Type B pancreatic cell (in vitro differentiated cells): ENCODE measurements at places on chromosomes 5 and 9. TPM values are rescaled to one million over a fixed set of nuclear protein-coding genes. Genes with fewer than 3 reads are reported as not detected.

GRCh38 chr5:125201446-125202052 lies 455.1 kb upstream of the ZNF608 start:
- H3K4me3 ChIP-seq: peak overlapping the region; percentile 51
- H3K27me3 ChIP-seq: peaks cover 3% of the 10 kb centered on the region
- H3K36me3 ChIP-seq: no peaks in the 10 kb centered on the region
- H3K4me1 ChIP-seq: peaks cover 65% of the 10 kb centered on the region

DNA sequence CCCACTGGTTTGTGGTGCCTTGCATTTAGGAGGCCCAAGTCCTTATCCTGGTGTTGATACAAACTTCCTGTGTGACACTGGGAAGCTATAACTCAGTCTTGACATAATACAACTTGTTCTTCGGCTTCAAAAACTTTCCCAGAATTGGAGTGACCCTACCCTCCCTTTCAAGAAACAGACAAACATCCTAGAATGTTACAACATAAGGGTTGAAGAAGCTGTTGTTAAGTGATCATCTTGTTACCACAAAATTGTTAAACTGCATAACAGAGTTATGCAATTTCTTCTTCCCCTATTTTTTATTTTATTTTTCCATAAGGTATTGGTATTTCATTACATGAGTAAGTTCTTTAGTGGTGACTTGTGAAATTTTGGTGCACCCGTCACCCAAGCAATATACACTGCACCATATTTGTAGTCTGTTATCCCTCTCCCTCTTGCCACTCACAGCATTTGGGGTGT lies 21.3 kb downstream of the TLR4 start:
- H3K27ac ChIP-seq: no peak overlapping the region
- H3K27me3 ChIP-seq: peaks cover 3% of the 10 kb centered on the region
- H3K4me1 ChIP-seq: no peaks in the 10 kb centered on the region
- no peak for DNase-seq
- no peaks in the 10 kb centered on the region for H3K36me3 ChIP-seq
- H3K4me3 ChIP-seq: no peak overlapping the region

DNA sequence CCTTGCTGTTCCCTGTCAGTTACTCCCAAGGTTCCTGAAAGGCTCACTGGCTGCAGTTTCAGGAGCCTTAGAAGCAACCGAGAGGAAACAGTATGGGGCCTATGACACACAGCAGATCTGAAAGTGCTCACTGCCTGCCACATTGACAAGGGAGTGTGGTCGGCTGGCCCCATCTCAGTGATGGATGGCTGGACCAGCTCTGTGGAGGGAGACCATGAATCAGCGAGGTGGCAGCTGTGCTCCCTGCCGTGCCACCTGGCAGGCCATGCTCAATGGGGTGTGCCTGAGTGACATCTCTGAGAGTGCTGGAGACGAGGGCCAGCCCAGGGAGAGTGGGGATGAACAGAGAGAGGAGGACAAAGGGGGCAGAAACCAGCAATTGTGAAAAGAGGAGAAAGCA lies 49.1 kb downstream of the DOCK2 start:
- H3K27me3 ChIP-seq: peaks cover 32% of the 10 kb centered on the region
- H3K36me3 ChIP-seq: no peaks in the 10 kb centered on the region
- no peak overlapping the region for H3K27ac ChIP-seq

DNA sequence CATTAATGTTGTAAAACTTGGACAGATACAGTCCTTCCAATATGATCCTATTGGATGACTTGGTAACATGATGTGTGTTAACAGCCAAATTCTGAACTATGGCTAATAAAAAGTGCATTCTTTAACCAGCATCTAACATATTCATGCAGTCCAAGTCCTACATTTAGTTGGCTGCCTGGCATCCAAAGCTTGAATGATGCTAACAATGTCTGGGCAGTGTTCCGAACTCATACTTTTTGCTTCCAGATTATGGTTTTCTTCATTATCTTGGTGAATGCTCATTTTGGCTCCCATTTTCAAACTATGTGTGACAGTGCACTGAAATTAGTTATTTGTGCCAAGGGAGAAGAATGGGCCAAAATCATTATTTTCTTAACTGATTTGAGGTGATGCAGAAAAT lies 2.8 kb downstream of the FAM174A start:
- no peaks in the 10 kb centered on the region for H3K27me3 ChIP-seq
- no peak overlapping the region for H3K27ac ChIP-seq
- peaks cover 10% of the 10 kb centered on the region for H3K36me3 ChIP-seq
- peaks cover 25% of the 10 kb centered on the region for H3K4me1 ChIP-seq
- H3K4me3 ChIP-seq: no peak overlapping the region

DNA sequence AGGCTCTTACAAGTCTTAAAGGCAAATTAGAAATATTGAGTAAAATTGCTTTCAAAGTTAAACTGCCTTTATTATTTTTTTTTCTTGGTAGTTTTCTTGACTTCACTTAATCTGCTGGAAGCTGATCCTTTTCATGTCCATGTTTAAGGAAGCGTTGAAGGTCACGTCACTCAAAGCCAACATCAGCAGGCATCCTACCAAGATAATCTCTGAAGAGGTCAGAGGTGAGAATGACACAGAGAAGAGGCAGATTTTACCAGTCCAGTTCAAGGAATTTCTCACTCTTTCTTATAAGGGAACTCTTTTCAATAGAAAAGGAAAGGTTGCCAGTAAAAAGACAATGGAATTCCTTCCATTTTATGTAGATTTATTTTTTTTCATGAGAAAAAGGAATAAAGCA lies 259.8 kb downstream of the ANXA1 start:
- H3K36me3 ChIP-seq: no peaks in the 10 kb centered on the region
- no peak for DNase-seq
- no peaks in the 10 kb centered on the region for H3K27me3 ChIP-seq
- no peak overlapping the region for H3K4me3 ChIP-seq
- no peak overlapping the region for H3K27ac ChIP-seq
- H3K4me1 ChIP-seq: no peaks in the 10 kb centered on the region

GRCh38 chr9:69180670-69181069 lies 6.6 kb downstream of the TJP2 start:
- peaks cover 8% of the 10 kb centered on the region for H3K27me3 ChIP-seq
- no peak for DNase-seq
- H3K4me1 ChIP-seq: peaks cover 43% of the 10 kb centered on the region

- H3K4me3 ChIP-seq: no peak overlapping the region
These were observed 25.4 kb upstream of the SUB1 start for GRCh38 chr5:32559921-32560320.

- H3K4me3 ChIP-seq: no peak overlapping the region
- DNase-seq: no peak
- H3K36me3 ChIP-seq: no peaks in the 10 kb centered on the region
- H3K4me1 ChIP-seq: peaks cover 6% of the 10 kb centered on the region
- no peaks in the 10 kb centered on the region for H3K27me3 ChIP-seq
These were observed 596 bp upstream of the CDC37L1 start for GRCh38 chr9:4678679-4679267.

DNA sequence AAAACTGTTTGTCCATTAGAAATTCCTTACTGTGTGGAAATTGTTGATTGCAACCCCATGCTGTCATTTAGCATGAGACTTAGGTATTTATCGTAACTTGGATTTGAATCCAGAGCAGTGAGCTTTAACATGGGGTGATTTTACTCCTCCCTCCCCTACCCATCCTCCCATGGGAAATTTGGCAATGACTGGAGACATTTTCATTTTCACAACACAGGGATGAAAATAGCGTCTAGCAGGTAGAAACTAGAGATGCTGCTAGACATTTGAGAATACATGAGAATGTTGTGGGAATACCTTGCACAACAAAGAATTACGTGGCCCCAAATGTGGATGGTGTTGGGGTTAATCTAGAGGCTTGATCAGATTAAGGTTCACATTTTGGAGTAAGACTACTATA lies 191.3 kb upstream of the MPDZ start:
- no peaks in the 10 kb centered on the region for H3K4me1 ChIP-seq
- H3K36me3 ChIP-seq: no peaks in the 10 kb centered on the region
- H3K27ac ChIP-seq: no peak overlapping the region
- no peaks in the 10 kb centered on the region for H3K27me3 ChIP-seq

DNA sequence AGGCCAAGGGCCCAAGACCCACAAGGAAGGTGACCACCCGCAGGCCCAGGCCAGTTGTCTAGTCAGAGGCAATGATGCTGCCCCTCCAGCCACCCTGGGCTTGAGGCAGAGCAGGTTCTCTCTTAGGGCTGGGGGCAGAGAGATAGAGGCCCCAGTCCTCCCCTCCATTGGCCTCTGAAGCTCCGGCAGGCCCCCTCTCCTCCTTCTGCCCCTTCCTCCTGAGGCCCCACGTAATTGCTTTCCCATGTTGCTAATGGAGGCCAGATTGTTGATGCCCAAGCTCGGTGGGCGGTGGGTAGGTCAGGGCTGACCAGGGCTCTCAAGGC lies 26.6 kb upstream of the ENHO start:
- peaks cover 39% of the 10 kb centered on the region for H3K27me3 ChIP-seq
- H3K36me3 ChIP-seq: no peaks in the 10 kb centered on the region
- no peak overlapping the region for H3K27ac ChIP-seq
- peaks cover under 1% of the 10 kb centered on the region for H3K4me1 ChIP-seq
- no peak overlapping the region for H3K4me3 ChIP-seq

DNA sequence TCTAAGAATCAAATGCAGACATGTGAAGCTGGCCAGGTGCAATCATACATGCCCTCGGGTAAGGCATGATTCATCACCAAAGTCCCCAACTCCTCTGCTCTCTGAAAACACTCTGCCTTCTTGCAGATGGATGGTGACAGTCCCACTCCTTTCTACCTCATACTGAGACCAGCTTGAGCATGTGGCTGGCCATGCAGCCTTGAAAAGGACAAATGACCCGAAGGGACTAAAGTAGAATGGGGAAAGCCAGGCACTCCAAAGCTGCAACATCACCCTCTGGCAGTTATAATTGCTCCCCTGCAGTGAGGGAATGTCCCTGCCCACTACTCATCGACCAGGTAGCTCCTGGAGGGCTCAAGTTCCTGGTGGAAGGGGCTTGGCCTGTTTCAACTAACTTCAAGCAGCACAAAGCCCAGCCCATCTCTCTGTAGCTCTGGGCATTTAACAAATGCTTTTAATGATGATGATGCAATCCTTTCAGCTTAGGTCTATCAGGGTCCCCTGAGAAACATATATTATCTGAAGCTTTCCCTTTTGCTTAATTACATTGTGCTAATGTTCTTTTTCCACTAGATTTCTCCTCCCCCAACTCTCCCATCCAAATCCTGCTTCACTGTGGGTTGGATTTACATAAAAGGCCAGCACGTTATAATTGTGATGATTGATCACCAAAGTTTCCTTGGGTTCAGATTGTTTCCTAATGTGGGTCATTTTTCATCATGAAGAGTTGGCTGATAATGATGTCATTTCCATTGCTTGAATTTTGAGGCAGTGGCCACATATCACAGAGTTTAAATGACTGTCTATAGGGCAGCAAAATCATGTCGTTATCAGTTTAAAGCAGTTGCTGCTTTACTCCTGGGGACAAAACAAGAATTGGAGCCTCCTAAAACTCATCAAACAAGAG lies 436.5 kb upstream of the SLC30A5 start:
- peak overlapping the region; percentile 73 for H3K4me3 ChIP-seq
- peak overlapping the region; percentile 76 for H3K27ac ChIP-seq
- DNase-seq: no peak

DNA sequence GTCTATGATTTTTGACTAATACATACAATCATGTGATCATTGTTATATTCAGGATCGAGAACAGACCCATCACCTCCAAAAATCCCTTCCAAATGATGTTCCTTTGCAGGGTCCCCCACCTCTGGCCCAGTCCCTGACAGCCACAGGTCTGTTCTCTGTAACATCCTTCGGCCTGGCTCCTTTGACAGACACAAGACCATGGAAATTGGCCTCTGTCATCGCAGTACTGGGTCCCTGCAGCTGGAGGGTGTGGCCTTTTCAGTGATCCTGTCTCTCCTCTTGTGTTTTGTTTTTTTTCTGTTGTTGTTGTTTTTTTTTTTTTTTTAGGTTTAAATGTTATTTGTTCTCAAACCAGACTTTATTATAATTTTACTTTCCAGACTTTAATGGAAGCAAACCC lies 27.4 kb upstream of the ANKRD33B start:
- peaks cover 13% of the 10 kb centered on the region for H3K4me1 ChIP-seq
- H3K36me3 ChIP-seq: no peaks in the 10 kb centered on the region
- H3K4me3 ChIP-seq: no peak overlapping the region

- no peak overlapping the region for H3K4me3 ChIP-seq
- H3K27me3 ChIP-seq: no peaks in the 10 kb centered on the region
- DNase-seq: no peak
- no peak overlapping the region for H3K27ac ChIP-seq
- H3K4me1 ChIP-seq: no peaks in the 10 kb centered on the region
- no peaks in the 10 kb centered on the region for H3K36me3 ChIP-seq
These were observed 641.3 kb upstream of the KLF4 start for GRCh38 chr9:108130905-108131304.

DNA sequence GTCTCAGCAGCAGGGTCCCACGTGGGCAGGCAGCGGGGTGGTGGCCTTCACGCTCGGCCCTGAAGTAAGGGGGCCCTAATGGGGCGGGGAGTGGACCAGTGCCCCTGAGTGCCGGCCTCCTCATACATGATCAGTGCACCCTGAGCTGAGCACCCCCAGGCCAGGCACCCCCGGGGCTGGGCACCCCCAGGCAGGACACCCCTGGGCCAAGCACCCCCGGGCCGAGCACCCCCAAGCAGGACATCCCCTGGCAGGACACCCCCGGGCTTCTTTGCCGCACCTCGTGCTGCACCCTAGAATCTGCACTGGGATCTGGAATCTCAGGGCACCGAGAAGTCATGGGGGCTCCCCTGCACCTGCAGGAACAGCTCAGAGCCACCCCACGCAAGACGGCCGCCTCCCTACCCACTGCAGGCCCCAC lies 51.4 kb downstream of the EXD3 start:
- no peaks in the 10 kb centered on the region for H3K27me3 ChIP-seq
- no peak overlapping the region for H3K4me3 ChIP-seq
- DNase-seq: no peak
- H3K4me1 ChIP-seq: peaks cover 4% of the 10 kb centered on the region

DNA sequence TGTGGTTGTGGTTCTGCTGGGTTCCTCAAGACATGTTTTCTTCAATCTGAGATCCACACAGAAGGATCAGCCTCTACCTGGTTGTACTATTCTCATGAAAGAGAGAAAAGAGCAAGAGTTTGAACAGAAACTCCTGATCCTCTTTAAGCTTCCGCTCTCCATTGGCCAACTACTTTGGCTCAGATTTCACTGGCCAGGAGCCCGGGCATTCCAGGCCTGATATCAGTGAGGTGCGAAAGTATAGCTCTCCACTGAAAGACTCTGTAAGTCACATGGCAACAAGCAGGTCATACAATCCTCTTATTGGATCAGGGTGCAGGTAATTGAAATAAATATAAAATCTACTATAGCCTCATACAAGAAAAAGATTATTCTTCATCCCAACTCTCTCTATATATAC lies 920.5 kb downstream of the TLE4 start:
- no peaks in the 10 kb centered on the region for H3K36me3 ChIP-seq
- no peak overlapping the region for H3K27ac ChIP-seq
- H3K4me3 ChIP-seq: no peak overlapping the region
- DNase-seq: no peak
- peaks cover 9% of the 10 kb centered on the region for H3K4me1 ChIP-seq

The IL4 gene
- total RNA-seq: not detected in 2 replicates

The PCDHGB4 gene
- 13.0 and 15.6 TPM in 2 replicates for total RNA-seq

The TUT7 gene
- 26.5 and 49.9 TPM in 2 replicates for total RNA-seq

The CARTPT gene
- total RNA-seq: 0.34 and 0.43 TPM in 2 replicates

The ADGRD2 gene
- total RNA-seq: 0.21 and 0.31 TPM in 2 replicates
